ENCODE measurements at places on chromosomes 3 and 15. TPM values are rescaled to one million over a fixed set of nuclear protein-coding genes. Genes with fewer than 3 reads are reported as not detected.
A peak's percentile ranks its signal among the peaks of the same experiment; 100 is the strongest.

- DNase-seq = no peak
Measured at GRCh38 chr3:158780766-158781165, 21.1 kb upstream of the MFSD1 start.

The MEGF11 gene
- not detected for total RNA-seq

DNA sequence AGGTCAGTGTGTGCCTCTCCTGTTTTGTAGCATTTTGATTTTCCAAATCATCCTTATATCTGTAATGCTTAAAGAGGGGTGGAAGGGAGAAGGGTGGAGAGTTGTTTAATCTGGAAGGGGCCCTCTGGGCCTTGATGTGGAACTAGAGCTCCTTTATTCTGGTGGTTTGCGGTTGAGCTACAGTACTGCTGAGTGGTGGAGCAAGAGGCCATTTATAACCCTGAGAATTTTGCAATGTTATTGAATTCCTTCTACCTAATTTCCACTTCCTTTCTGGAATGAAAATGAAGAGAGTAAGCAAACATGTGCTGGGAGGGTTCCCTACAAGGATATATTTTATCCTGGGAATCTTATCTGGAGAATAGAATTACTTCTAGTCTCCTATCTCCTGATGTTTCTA lies 35.3 kb upstream of the TUBGCP5 start:
- no peak for DNase-seq

GRCh38 chr3:150312018-150312657 lies 96.0 kb upstream of the TSC22D2 start:
- no peak for DNase-seq

GRCh38 chr15:32670623-32671022 lies 29.1 kb downstream of the SCG5 start:
- DNase-seq = no peak

GRCh38 chr15:76470691-76471090 lies 134.1 kb downstream of the ISL2 start:
- no peak for DNase-seq

The GOLGA8K gene
- 0.36 TPM for total RNA-seq

- no peak for DNase-seq
Measured at GRCh38 chr3:69687641-69688040, 51.6 kb upstream of the MITF start.

DNA sequence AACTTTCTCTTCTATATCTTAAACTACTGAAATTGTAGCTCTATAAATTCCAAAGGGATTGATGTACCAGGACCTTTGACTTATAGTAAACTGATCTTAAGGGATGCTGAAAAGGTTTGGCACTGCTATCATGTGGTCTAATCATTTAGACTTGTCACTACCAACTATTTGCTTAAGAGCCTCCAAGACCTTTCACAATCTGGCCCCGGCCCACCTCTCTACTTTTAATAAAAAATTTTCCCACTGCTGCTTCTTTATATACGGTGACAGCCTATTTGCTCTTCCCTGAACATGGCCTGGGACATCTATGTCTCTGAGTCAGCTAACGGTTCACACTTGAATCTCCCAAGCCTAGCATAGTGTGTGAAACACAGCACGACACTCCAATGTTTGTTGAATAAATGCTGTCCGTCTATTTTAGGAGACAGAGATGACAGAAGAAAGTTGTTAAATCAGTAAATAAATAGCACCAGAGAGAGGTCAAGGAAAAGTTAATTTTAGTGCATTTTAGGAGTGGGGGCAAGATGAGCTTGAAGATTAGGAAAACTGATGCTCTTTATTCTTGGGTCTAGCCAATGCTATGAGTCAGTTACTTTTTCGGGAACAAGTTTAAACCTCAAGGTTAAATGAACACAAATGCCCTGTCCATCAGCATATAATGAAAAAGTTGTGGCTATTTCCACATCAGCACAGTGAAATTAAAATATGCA lies 212.9 kb downstream of the TIGIT start:
- DNase-seq = no peak

GRCh38 chr3:71206305-71207165 lies 377.0 kb downstream of the FOXP1 start:
- no peak for DNase-seq

The ARRDC4 gene
- total RNA-seq = 5.8 TPM

GRCh38 chr3:31581660-31582059 lies 48.9 kb downstream of the STT3B start:
- DNase-seq = no peak

DNA sequence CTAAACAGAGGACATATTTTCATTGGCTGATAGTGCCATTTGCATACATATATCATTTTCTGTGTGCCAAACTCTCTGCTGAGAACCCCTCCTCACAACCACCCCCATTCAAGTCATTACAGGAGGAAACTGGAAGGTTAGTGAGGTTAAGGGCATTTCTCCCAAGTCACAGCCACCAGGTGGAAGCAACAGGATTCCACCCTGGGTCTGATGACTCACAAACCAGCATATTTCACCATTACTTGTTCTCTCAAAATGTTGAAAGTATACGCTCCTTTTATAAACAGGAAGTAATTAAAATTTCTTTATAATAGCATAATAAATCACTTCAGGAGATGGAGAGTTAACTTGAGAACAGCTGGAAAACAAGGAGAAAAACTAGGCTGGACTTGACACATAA lies 398.6 kb upstream of the WNT5A start:
- DNase-seq = no peak

DNA sequence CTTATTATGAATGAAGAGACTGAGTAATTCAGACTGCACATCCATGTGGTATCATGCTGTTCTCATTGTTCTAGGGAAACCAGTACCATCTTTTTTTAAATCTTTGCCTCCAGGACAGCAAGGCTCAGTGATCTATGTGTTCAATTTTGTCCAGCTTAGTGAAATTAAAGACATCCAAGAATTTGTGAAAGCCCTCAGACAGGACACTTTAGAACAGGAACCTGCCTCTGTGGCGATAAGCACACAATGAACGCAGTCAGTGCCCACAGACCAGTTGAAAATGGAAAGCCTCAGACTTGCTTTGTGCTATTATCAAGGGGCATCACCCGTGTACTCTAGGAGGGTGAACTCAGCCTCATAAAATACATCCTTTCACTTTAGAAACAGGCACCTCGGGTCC lies 20.1 kb downstream of the EID1 start:
- DNase-seq = no peak

- DNase-seq = peak; percentile 57
Measured at GRCh38 chr15:52677593-52678467, 1.4 kb downstream of the ATOSA start.

DNA sequence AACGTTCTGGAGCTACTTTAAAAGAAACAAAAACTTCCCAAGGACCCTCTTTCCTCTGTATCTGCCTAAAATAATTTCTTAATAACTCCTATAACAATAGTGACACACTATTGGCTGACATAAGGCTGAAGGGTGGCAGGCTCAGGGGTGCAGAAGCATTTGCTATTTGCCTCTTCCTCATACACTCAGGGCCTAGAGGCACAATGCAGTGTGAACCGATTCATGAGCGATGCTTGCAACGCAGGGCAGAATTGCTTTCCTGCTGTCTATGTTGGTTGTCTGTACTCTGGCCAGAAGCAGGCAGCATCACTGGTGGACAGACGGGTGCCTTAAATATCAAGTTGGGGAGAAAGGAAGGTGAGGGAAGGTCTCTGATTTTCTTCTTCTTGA lies 157.4 kb downstream of the AGBL1 start:
- DNase-seq = no peak

- DNase-seq = no peak
Measured at GRCh38 chr3:35971686-35972085, 332.4 kb downstream of the ARPP21 start.

DNA sequence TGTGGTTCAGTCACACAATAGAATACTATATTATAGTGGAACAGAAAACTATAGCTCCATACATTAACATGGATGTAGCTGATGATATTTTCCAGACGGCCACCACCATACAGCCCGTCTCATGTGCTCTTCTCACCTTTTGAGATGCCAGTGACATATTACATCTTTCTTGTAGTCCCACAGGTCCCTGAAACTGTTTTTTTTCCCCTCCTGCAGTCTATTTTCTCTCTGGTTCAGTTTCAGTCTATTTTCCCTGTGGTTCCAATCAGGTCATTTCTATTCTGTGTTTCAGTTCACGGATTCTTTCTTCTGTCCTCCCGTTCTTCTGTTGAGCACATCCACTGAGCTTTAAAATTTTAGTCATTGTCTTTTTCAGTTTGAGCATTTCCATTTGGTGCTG lies 72.2 kb downstream of the PPCDC start:
- DNase-seq = no peak
